GM12878 (cell line): ENCODE measurements at places on chromosomes 12 and 14. TPM values are rescaled to one million over a fixed set of nuclear protein-coding genes. Genes with fewer than 3 reads are reported as not detected.

The ANKRD52 gene
- 49.7 and 52.3 TPM in 2 replicates for total RNA-seq

The MMP14 gene
- total RNA-seq = 1.1 and 1.8 TPM in 2 replicates

The SDSL gene
- total RNA-seq = 1.3 and 1.5 TPM in 2 replicates

The TMEM253 gene
- total RNA-seq = not detected in 2 replicates

The KLRD1 gene
- 0.21 TPM in 1 of 2 replicates, not detected in the other for total RNA-seq

The RBP5 gene
- total RNA-seq = not detected in 2 replicates

The LARP4 gene
- 55.8 and 56.2 TPM in 2 replicates for total RNA-seq

The DPY19L2 gene
- 0.24 and 0.44 TPM in 2 replicates for total RNA-seq

The UNC119B gene
- total RNA-seq = 22.4 and 23.3 TPM in 2 replicates

The CDKN3 gene
- 54.9 and 61.8 TPM in 2 replicates for total RNA-seq

- H3K27me3 ChIP-seq = no peaks in the 10 kb centered on the region
- DNase-seq = no peak
- H3K36me3 ChIP-seq = no peaks in the 10 kb centered on the region
Measured at GRCh38 chr12:103769240-103769945, 71.6 kb downstream of the NT5DC3 start.

- no peaks in the 10 kb centered on the region; the same call in 1 of the 2 replicates for H3K36me3 ChIP-seq
- no peak overlapping the region for H3K27ac ChIP-seq
- no peaks in the 10 kb centered on the region for H3K27me3 ChIP-seq
- H3K4me1 ChIP-seq = peaks cover 5% of the 10 kb centered on the region; the same call in 1 of the 2 replicates
- DNase-seq = no peak
Measured at GRCh38 chr12:42163913-42164312, 19.2 kb upstream of the GXYLT1 start.

DNA sequence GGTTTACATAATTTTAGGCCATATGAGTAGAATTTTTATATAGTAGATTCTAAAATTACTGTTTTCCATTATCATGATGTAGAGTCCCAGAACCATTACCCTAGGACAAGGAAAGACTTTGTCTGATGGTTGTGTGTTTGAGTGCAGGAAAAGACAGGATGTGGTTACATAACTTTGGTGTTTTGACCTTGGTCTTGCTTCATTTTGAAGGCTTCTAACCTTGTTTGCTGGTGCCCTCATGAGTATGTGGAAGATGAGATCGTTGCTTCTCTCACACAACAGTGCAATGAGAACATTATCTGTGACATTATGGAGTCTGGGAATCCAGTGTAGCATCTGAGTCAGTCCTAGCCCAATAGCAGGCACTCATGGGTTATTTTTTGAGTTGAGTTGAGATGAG lies 106.2 kb downstream of the IGF1 start:
- no peak overlapping the region for H3K27ac ChIP-seq
- H3K27me3 ChIP-seq = no peaks in the 10 kb centered on the region
- no peaks in the 10 kb centered on the region for H3K36me3 ChIP-seq

- H3K4me1 ChIP-seq = no peaks in the 10 kb centered on the region
- no peaks in the 10 kb centered on the region for H3K27me3 ChIP-seq
- H3K36me3 ChIP-seq = no peaks in the 10 kb centered on the region
- no peak overlapping the region for H3K4me3 ChIP-seq
Measured at GRCh38 chr12:115771065-115771464, 506.4 kb downstream of the MED13L start.

DNA sequence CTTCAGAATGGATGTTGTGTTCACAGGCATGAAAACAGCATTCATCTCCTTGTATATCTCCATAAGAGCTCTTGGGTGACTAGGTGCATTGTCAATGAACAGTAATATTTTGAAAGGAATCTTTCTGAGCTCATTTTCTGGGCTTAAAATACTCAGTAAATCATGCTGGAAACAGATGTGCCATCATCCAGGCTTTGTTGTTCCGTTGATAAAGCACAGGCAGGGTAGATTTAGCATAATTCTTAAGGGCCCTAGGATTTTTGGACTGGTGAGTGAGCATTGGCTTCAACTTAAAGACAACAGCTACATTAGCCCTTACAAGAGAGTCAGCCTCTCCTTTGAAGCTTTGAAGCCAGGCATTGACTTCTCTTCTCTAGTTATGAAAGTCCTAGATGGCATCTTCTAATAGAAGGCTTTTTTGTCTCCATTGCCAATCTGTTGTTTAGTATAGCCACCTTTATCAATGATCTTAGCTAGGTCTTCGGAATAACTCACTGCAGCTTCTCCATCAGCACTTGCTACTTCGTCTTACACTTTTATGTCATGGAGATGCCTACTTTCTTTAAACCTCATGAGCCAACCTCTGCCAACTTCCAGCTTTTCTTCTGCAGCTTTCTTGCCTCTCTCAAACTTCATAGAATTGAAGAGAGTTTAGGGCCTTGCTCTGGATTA lies 79.6 kb upstream of the PSMA6 start:
- H3K36me3 ChIP-seq = no peaks in the 10 kb centered on the region
- H3K27ac ChIP-seq = no peak overlapping the region
- no peak overlapping the region for H3K4me3 ChIP-seq
- H3K27me3 ChIP-seq = no peaks in the 10 kb centered on the region
- no peaks in the 10 kb centered on the region for H3K4me1 ChIP-seq

DNA sequence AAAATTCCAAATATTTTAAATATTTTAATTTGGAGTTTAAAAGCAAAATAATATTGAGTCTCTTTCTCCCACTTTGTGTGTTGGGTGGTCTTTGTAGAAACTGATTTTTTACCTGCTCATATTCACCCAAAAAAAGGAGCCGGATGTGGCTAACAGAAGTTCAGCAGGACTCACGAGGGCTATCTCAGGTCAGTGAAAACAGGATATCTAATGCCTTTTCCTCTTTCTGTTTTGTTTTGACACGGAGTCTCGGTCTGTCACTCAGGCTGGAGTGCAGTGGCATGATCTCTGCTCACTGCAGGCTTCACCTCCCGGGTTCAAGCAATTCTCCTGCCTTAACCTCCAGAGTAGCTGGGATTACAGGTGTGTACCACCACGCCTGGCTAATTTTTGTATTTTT lies 30.8 kb downstream of the COA8 start:
- peak overlapping the region; percentile 36; the same call in 1 of the 2 replicates for H3K4me3 ChIP-seq
- DNase-seq = peak; percentile 62
- no peak overlapping the region for H3K27ac ChIP-seq
- H3K27me3 ChIP-seq = no peaks in the 10 kb centered on the region

- H3K36me3 ChIP-seq = no peaks in the 10 kb centered on the region; the same call in 1 of the 2 replicates
- peaks cover 10% of the 10 kb centered on the region for H3K4me1 ChIP-seq
- peak; percentile 12 for DNase-seq
- no peaks in the 10 kb centered on the region for H3K27me3 ChIP-seq
Measured at GRCh38 chr12:101799774-101800173, 31.0 kb downstream of the GNPTAB start.

DNA sequence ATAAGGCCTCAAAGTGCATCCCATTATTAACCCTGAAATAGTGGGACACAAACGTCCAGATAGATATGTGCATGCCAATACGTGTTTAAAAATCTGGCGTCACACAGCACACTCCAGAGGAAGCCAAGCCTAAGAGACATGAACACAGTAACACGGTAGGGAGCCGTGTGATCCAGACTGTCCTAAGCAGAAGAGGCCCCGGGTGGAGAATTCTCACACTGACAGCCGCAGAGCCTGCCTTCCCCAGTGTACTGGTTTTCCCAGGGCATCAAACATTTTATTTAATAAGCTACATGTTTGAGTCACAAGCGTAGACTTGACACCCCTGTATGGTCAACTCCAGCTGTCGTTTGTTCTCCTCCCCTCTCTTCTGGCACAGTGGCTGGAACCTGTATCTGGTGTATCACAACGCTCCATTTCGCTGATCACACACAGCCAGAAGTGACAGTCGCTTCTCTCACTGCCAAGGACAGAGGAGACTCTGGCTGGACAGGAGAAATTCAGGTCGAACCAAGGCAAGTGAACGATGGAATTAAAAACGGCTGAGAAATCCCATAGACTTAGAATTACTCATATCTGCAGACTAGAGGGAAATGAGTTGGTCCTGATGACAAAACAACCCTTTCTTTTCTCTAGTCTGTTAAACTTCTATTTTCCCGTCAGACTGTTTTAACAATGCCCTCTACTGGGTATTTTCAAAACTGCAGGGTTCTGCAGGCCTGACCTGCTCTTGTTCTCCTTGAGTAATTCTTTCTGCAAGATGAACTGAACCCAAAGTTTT lies 359.9 kb downstream of the RGS6 start:
- no peak overlapping the region for H3K27ac ChIP-seq
- H3K4me1 ChIP-seq = no peaks in the 10 kb centered on the region
- DNase-seq = peak; percentile 31

- H3K36me3 ChIP-seq = no peaks in the 10 kb centered on the region
- H3K4me3 ChIP-seq = no peak overlapping the region
- no peak for DNase-seq
- H3K27ac ChIP-seq = no peak overlapping the region
Measured at GRCh38 chr12:39490500-39491282, 47.8 kb upstream of the KIF21A start.

- DNase-seq = no peak
- no peaks in the 10 kb centered on the region for H3K36me3 ChIP-seq
- H3K27me3 ChIP-seq = no peaks in the 10 kb centered on the region
- H3K4me3 ChIP-seq = no peak overlapping the region
- H3K4me1 ChIP-seq = no peaks in the 10 kb centered on the region
Measured at GRCh38 chr14:101352567-101352966, 208.7 kb upstream of the DIO3 start.

DNA sequence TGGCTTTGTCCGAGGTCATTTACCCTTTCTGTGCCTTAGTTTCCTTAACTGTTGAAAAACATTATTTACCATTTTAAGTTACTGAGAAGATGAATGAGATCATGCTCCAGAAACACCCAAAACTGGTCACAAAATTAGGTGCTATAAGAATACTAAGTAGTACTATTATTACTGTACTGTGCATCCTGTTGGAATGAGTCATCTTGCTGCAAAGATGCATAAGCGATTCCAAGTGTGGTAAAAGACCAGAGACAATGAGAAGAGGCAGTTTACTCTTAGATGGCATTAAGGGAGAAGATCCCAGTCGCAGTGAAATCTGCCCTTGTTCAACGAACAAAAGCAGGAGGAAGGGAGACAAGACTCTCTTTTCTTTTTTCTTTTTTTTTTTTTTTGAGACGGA lies 4.2 kb upstream of the PLEKHA5 start:
- H3K36me3 ChIP-seq = no peaks in the 10 kb centered on the region
- no peak overlapping the region for H3K4me3 ChIP-seq
- DNase-seq = no peak
- H3K4me1 ChIP-seq = no peaks in the 10 kb centered on the region

DNA sequence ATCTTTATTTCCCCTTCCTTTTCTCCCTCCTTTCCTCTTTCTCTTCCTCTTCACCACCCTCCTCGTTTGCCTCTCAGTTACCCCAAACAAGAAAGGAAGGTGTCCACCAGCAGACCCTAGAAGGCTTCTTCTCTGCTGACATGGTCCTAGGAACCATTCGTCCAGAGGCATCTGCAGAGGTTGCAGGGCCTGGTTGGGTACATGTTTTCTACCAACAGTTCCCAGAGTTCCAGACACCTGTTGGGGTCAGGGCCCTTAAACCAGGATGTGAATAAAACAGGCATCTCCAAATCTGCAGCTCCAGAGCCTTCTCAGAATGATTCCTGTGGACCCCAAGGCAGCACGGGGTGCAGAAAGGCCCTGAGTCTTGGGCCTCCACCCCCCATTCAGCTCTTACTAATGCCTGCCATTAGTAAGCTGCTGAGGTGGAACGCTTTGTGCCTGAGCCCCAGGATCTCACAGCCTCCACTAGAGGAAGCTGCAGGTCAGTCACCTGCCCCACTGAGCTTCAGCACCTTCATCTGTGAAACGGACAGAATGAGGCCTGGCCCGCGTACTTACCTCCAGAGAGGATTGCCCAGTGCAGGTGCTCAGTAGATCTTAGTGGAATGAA lies 130.4 kb downstream of the DICER1 start:
- H3K27ac ChIP-seq = no peak overlapping the region
- no peaks in the 10 kb centered on the region for H3K4me1 ChIP-seq
- no peaks in the 10 kb centered on the region for H3K36me3 ChIP-seq
- H3K4me3 ChIP-seq = no peak overlapping the region
- no peak for DNase-seq
- H3K27me3 ChIP-seq = no peaks in the 10 kb centered on the region
